ENCODE measurements at places on chromosomes 1 and 21.

DNA sequence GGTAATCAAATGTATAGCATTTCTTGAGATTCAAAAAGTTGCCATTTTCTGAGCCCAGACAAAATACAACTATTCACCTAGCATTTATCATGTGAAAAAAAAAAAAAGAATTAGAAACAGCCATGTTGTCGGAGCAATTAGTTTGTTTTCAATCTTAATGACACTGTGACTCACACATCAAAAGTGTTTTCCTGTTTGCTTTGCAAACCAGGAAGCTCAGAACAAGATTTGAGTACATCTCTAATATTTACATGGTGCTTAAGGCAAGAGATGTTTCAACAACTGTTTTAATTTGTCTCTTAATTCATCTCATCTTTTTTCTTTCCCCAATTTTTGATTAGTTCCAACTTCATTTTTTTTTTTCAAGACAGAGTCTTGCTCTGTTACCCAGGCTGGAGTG is 62.5 kb upstream of the CAPZB start:
- no peak for DNase-seq

- no peak for DNase-seq
These were observed 8.3 kb downstream of the SDE2 start for GRCh38 chr1:225990705-225991464.

- DNase-seq: no peak
These were observed 742 bp upstream of the PDE9A start for GRCh38 chr21:42652527-42653230.

- DNase-seq: no peak
These were observed 1048.3 kb downstream of the AMY1C start for GRCh38 chr1:104797982-104798381.

- no peak for DNase-seq
These were observed 119.2 kb downstream of the SMYD2 start for GRCh38 chr1:214400131-214400530.

DNA sequence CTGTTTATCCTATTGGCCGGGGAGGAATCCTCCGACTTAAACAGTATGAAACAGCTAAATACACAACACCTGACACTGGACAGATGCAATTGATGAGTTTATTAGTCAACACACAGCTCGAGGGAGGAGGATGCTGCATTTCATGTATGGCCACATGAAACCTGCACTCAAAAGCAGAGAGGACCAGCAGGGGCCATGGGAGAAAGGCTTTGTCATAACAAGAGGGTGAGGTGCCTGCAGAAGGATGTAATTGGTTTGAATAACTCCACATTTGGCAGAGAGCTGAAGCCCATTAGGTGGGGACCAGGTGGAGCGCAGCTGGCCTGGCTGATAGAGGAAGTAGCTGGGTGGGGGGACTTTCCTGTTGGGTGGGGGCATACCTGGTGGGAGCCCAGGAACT is 599.1 kb downstream of the PTPRU start:
- DNase-seq: no peak

DNA sequence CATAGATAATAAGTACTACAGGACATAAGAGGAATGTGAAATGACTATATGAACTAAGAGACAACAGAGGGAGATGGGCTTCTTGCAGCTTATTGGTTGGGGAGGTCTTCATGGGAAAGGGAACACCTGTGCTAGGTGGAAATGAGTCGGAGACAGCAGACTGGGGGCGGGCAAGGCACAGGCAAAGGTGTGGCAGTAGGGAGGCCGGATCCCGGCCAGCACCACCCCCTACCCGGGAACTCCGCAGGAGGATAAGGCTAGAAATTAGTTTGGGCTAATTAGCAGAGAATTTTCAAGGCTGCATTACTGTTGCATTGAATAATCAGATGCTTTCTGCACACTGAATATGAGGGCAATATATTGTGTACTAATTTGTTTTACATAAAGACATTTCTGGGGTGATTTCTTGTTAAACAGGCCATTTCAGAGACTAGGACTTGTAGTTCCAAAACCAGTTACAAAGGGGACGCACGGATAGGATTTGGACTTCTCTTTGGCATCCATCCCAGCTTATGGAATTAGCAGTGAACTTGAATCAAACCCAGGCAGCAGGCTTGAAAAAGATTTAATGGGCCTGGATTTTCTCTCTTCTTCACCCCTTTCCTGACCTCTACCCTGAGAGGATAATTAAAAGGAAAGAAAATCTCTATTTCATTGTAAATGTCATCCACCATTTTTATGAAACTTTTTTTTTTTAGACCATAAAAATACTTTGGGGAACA is 2.2 kb upstream of the HUNK start:
- DNase-seq: no peak

DNA sequence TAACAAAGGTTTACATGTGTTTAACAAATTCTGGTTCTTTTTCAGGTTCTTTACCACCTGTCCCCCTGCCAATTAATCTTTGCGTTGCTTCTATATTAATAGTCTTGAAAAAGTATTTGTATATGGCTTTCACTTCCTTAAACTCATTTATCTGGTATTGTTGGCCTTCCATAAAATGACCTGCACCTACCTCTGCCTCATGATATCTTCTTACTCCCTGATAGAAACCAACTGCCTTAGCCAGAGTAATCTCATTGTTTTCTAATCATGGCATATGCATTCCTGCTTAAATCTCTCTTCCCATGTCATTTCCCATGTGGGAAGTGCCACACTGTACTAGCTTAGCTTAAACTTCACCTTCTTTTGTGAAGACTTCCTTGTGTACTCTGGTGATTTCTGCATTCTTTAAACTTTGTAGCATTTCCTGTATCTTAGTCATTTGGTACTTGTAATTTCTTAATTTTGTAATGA is 8.7 kb downstream of the SMG7 start:
- no peak for DNase-seq

- no peak for DNase-seq
These were observed 26.7 kb upstream of the MTMR11 start for GRCh38 chr1:149963358-149963757.

Data from stimulated activated CD8-positive, alpha-beta memory T cell treated with anti-CD3 and anti-CD28 coated beads, Interleukin-15, amount 100 ng/mL, for 4 hours (primary cell).